ENCODE measurements at places on chromosomes 3 and 15.

DNA sequence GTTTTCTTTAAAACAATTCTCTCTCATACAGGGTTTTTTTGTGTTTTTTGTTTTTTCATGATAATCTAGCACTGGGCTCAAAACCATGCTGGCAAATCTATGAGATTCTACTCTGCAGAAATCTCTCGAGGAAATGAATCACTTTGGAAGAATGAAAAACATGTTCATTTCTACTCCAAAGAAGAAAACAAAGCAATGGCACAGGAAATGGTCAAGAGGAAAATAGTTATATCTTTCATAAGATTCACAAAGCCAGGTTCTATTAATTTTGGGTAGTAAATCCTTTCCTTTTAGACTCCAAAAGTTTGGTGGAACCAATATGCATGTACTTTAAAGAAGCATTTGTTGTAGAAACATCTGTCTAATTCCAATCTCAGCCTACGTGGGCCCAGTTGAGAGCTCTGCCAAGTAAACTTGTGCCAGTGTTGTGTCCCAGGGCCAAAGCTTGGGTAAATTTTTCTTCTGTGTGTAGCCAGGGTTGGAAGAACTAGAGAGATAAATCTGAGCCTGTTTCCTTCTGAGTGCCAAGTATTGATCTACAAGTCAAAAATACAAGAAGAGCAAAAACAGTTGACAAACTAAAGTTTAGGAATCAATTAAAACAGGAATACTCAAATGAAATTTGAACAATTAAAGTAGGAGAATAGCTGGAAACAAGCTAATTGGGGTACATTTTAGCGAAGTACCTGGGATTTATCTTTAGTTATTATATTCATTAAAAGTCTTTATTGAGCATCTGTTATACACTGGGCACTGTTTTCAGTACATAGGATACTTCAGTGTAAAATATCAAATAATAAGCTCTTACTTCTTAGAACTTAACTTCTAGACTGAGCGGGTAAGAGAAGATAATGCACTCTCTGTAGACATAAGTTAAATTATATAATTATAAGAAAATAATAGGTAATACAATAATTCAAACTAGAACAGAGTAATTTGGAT lies 657.5 kb upstream of the NECTIN3 start:
- DNase-seq, result no peak

GRCh38 chr15:64006642-64007041 lies 39.6 kb downstream of the DAPK2 start:
- DNase-seq, result no peak

- no peak for DNase-seq
Measured at GRCh38 chr15:48313216-48313615, 18.0 kb upstream of the DUT start.

- no peak for DNase-seq
Measured at GRCh38 chr3:186261638-186262037, 100.4 kb downstream of the DGKG start.

DNA sequence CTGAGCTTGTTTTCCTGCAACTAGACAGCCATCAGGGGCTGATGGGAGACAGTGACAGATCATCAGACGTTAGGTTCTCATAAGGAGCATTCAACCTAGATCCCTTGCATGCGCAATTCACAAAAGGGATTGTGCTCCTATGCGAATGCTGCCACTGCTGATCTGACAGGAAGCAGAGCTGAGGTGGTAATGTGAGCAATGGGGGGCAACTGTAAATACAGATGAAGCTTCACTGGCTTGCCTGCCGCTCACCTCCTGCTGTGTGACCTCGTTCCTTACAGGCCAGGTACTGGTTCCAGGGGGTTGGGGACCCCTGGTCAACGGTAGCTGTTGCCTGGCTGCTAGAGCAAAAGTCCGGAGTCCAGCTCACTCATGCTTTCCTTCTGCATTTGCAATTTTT lies 26.4 kb upstream of the KCNAB1 start:
- no peak for DNase-seq

- DNase-seq, result no peak
Measured at GRCh38 chr3:23108451-23109057, 94.6 kb upstream of the UBE2E2 start.

- no peak for DNase-seq
Measured at GRCh38 chr3:41881233-41881821, 80.6 kb downstream of the ULK4 start.

- DNase-seq, result no peak
Measured at GRCh38 chr3:183485585-183485984, 57.2 kb upstream of the MCF2L2 start.

DNA sequence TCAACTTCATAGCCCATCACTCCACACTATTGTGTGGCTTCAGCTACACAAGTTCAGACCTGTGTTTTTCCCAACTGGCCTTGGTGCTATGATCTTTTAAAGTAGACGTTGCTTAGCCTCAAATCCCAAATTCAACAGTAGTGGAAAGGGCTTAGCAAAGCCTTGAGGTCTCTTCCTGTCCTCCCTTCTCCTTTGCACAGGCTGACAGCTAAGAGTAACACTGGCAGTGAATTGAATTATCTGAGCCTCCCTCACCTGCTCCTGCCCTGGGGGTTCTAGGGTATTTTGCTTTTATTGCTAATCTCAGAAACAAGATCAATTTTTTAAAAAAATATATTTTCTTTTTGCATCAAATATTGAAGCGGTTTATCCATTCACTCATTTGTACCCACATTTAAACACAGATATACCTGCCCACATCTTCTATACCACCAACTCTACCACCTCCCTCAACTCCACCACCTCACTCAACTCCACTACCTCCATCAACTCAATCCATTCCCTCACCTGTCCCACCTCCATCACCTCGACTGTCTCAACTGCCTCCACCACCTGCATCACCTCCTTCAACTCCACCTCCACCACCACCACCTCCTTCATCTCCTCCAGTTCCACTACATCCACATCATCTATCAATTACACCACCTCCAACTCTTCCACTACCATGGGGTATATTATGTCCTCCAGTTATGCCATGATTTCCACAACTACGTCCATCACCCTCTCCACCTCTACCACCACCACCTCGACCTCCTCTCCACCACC lies 10.1 kb upstream of the FGD5 start:
- no peak for DNase-seq

DNA sequence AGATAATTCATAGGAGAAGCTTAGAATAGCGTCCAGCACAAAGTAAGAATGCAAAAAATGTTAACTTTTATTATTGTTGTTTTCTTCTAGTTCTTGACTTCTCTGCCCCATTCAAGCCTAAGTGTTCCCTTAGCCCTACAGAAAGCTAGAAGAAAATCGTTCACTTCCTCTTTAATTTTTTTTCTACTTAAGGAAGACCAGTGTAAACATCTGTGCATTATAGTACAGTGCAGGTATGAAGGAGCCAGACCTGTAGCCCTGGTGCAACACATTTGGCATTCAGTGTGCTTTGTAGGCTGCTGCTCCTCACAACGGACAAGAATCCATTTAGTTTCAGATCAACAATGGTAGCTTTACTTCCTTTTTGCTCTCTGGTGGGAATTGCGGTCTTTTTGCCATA lies 127.8 kb upstream of the SLC7A14 start:
- no peak for DNase-seq

- no peak for DNase-seq
Measured at GRCh38 chr3:143266927-143267326, 147.4 kb downstream of the CHST2 start.

DNA sequence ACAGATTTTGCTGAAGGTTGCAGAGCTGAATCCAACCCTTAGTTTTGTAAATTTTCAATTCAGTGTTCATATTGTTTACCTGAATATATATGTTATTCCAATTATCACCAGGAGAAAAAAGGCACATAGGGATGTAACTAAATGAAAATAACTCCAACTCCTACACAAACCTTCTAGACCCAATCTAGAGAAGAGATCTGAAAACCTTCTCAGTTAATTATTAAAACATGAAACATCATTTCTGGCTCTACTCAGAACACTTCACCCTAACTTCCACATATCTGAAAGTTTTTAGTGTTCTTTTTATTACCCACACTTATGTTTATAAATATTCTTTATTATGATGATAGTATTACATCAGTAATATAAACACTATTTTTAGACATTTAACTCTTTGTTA lies 76.6 kb downstream of the LRRFIP2 start:
- DNase-seq, result no peak

GRCh38 chr3:196654735-196655090 lies 15.2 kb downstream of the NRROS start:
- no peak for DNase-seq

All from osteocyte (in vitro differentiated cells).